ENCODE measurements at places on chromosomes 12 and 14.

DNA sequence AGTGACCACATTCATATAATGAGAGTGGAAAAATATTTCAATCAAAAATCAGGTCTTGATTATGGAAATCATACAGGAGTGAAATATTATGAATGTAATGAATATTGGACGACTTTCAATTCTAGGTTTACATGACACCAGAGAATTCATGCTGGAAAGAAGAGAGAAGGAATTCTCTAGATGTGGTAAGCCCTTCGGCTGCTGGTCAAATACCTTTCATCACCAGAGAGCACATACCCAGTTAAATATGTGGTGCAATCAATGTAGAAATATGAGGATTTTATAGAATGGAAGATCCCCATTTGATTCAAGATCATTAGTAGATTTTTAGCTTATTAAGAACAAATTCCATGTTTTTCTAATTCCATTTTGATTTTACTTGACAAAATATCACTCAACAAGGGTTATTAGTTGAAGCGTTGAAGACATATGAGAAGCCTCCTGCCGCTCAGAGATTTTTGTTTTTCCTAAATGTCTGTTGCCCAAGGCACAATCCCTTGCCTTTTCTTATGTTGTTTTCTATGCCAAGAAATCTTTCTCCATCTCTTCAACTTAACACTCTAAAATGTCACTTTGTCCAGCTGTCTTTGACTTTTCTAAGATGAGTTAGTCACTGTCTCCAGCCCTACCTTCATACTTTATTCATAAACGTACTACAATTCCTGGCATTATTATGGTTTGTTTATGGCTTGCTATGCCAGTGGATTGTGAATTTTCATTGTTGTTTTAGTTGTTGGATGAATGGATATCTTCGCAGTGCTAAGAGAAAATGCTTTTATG is 72.8 kb upstream of the ZDHHC17 start:
- no peak for DNase-seq

DNA sequence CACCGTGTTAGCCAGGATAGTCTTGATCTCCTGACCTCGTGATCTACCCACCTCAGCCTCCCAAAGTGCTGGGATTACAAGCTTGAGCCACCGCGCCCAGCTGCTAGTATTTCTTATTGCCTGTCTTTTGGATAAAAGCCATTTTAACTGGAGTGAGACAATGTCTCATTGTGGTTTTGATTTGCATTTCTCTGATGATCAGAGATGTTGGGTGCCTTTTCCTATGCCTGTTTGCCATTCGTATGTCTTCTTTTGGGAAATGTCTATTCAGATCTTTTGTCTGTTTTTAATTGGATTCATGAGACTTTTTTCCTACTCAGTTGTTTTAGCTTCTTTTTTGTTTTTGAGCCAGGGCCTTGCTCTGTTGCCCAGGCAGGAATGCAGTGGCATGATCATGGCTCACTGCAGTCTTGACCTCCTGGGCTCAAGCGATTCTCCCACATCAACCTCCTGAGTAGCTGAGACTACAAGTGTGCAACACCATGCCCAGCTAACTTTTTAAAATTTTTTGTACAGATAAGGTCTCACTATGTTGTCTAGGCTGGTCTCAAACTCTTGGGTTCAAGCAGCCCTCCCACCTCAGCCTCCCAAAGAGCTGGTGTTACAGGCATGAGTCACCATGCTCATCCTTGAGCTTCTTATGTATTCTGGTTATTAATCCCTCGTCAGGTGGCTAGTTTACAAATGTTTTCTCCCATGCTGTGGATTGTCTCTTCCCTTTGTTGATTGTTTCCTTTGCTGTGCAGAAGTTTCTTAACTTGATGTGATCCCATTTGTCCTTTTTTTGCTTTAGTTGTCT is 65.9 kb downstream of the ACACB start:
- no peak for DNase-seq

DNA sequence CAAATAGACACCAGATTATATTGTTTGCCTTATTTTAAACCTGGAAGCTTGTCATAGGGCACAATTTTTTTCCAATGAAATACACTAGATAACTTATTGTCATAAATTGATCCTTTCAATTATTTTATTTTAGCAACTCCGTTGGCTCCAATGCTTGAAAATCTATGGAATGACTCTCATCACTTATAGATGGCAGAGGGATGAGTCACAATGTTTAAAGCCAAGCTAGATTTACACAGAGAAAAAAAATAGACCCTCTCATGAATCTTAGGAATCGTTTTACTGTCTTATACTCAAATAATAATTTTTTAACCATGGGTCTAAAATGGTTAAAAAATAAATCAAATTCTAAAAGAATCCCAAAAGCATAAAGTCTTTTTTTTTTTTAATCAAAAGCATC is 1276.6 kb upstream of the FLRT2 start:
- DNase-seq, result no peak

DNA sequence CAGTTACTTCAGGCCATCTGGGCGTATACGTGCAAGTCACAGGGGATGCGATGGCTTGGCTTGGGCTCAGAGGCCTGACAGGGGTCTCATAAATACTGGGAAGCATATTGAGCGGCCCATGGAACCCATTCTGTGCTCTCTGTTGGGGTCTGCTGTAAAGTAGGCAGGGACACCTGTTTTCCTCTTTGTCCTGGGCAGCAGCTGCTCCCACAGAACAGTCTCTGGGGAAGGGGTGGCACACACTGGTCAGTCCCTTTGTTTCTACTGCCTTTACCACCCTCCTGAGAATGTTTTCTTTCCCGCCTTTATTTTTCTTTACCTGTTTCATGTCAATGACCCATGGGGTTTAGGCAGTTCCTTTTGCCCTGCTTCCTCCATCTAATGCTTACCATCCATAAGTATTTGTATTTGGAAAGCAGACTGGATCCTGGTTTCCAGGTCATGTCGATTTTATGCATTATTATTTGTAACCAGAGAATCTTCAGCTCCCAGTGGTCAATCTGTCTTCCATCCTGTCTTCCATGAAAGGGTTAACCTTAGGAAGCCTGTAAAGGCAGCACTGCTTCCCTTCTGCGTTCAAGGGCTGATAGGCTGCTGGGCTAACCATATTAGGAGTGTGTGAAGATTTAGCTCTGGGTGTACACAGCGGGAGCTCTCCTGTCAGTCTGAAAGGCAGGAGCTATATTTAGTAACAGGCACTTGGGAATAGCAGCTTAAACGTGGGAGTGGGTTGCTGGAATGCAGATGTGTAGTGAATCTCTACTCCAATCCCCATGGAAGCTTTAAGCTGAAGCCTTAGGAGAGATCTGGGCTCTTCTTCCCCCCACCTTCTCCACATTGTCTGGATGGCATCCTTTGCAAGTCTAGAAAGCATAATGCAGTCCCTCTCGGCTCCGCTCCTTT is 124.0 kb downstream of the DYRK2 start:
- DNase-seq, result no peak

DNA sequence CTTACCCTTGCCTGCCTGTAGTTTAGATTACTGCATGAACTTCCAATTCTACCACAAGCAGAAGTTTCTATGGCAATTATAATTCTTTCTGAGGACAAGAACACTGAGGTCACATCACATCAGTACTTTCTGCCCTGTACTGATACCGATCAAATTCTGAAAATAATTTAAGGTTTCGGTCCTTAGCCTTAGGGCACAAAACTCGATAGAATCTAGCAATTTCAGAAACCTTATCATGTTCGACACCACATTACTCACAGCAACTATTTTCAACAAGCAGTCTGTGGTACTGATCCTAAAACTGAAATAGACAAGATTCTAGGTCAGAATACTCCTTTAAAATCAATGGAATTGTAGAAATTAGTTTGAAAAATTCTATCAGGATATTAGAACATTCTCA is 187.0 kb upstream of the LRFN5 start:
- DNase-seq, result no peak

DNA sequence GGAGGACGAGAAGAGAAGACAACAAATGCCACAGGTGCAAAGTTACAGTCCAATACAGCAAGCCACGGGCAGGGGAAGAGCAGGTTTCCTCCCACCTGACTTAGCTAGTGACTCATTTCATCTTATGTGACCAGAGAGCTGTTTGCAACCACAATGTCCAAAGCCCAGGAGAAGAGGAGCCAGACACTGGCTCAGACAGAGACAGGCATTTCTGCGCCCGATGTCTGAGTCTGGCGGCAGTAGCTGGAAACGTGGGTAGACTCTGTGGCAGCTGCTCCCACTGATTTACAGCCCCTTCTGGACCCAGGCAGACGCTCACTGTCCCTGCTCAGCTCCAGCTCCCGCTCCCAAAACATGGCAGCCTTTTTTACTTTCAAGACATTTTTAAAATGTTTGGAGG is 60.0 kb downstream of the CHGA start:
- DNase-seq, result no peak

DNA sequence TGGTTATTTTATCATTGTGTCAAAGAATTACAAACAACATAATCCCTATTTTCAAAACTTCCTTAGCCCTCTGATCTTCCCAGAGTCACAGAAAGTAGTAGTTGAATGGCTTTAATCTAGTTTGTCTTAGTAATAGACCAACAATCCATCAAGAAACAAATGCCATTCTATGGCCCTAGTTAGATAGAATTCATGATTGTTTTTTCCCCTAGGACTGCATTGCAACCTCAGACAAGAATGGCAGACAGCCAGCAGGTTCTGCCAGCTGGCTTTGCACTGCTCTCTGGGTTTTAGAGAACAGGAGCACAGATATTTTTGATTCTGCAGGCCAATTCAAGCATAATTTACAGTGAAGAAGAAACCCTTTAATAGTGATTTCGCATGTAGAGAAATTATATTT is 33.8 kb downstream of the SYT1 start:
- no peak for DNase-seq

DNA sequence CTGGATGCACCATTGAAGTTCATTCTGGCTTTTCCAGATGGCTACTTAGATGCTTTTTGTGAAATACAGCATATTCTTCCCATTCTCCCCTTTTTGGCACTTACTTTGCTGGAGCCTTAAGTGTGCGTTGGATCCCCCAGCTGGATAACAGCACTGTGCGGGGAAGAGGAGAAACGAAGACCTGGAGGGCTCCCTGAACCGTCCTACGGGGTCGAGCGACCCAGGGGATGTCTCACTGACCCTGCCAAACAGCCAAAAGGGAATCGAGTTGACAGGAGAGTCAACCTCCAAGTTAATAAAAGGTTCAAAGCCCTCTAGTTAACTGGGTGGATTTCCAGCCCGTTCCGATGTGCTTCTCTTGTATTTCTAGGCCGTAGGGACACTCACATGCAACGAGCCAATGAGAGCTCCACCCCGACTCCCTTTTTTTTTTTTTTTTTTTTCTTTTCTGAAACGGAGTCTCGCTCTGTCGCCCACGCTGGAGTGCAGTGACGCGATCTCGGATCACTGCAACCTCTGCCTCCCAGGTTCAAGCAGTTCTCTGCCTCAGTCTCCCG is 1.0 kb upstream of the CAMKK2 start:
- no peak for DNase-seq

- DNase-seq, result no peak
These were observed 195.7 kb upstream of the LRIG3 start for GRCh38 chr12:59115995-59116394.

Data from activated naive CD4-positive, alpha-beta T cell (primary cell).